Renal cortex interstitium (tissue), 15 donors: ENCODE measurements at places on chromosomes 6 and 20. TPM values are rescaled to one million over a fixed set of nuclear protein-coding genes. Genes with fewer than 3 reads are reported as not detected.

Gene SGK2
- 38.9 TPM for polyA plus RNA-seq

Gene CFAP61
- 4.3 TPM for polyA plus RNA-seq

Gene SMOC2
- polyA plus RNA-seq, result 22.2 TPM

Gene LPA
- 0.19 TPM for polyA plus RNA-seq

Gene ERVFRD-1
- polyA plus RNA-seq, result 0.30 TPM

Gene DCDC2
- 145 TPM for polyA plus RNA-seq

Gene KHDC1L
- not detected for polyA plus RNA-seq
